ENCODE measurements at places on chromosomes 4 and X.

- DNase-seq: no peak
Measured at GRCh38 chrX:56798866-56799758, 70.1 kb downstream of the NBDY start.

DNA sequence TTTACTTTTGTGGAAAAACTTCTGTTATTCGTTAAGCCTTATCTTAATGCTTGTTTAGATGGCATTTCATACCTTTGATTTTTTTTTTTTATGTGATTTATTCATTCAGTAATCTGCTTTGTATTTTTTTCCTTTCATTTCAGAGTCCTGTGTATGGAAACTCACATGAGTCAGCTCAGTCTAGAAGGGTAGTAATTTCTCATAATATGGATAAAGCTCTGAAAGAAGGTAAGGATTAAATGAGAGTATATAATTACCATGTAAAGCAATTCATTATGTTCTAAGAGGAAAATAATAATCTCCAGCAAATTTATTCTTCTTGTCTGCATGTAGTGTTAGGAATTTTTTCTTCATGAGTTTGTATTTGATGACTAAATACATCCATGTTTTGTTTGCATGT, 37.8 kb downstream of the SNX25 start:
- no peak for DNase-seq

DNA sequence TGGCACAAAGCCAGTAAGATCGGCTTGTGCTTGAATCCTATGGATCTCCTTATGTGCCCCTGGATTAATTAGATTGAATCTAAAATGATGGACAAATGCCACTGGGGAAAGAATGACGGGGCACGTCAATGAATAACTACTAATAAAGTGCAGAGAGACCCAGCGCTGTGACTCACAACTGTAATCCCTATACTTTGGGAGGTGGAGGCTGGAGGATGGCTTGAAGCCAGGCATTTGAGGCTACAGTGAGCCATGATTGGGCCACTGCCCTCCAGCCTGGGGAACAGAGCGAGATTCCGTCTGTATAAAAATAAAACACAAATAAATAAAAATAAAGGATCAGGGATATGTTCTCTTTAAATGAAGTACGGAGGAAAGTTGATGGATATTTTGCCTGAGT, 179.4 kb downstream of the DCHS2 start:
- no peak for DNase-seq

DNA sequence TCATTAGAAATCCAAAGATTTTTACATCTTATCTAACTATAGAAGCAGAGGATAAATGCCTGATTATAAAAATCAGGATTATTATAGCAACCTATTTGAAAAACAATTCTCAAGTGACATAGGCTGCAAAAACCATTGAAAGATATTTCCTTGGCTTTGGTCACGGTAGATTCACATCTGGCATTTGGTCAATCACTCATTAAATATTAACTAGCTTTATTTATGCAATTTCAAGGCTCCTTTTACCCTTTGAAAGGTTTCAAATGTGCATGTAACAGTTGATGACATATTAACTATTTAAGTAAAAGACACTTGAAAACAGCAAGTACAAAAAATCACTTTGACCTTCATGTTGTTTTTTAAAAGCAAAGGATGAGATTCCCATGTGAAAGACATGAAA, 98.1 kb downstream of the MMRN1 start:
- DNase-seq: no peak

DNA sequence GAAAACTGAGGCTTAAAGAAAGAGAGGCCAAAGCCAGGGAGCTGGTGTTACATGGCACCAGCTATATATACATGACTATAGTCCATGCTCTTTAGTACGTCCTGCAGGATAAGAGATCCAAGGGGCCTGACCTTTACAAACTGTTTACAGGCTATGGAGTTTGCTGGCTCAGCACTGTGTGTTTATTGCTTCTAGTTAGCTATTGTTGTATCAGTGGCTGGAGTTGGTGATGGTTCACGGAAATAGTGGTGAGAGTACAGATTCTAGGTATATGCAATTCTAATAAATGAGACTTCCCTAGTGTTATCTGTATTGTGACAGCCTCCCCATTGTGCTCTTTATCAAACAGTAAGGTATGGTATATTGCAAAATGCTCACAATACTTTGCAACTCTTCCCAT, 46.5 kb downstream of the REPS2 start:
- DNase-seq: no peak

DNA sequence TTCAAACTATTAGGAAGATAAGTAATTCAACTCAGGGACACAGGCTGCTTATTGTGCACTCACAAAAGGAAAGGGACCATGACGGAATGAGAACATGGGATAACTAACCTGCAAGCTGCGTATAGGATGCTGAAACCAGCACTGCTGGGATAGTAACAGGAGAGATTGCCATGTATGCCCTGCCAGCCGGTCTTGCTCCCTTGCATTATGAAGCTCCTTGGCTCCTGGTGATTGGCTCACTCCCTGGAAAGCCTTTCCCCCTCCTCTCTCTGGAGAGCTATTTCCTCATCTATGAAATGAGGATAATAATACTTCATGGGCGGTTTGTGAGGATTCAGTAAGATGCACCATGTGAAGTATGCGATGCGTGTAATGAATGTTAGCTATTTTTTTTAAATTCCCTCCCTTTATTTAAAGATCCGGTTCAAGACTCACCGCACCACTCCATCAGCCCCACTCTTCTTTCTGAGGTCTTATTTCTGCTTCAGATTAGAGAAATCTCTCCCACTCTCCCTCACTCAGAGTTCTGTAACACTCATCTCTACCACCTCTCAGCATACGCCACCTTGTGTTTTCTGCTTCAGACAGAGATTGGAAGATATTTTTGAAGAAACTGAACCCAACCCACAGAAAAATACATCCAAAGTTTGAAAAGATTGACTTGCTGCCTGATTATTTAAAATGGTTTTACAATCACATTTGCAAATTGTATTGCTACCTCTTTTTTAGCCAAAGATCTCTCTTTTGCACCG, 18.4 kb downstream of the MSMO1 start:
- no peak for DNase-seq

DNA sequence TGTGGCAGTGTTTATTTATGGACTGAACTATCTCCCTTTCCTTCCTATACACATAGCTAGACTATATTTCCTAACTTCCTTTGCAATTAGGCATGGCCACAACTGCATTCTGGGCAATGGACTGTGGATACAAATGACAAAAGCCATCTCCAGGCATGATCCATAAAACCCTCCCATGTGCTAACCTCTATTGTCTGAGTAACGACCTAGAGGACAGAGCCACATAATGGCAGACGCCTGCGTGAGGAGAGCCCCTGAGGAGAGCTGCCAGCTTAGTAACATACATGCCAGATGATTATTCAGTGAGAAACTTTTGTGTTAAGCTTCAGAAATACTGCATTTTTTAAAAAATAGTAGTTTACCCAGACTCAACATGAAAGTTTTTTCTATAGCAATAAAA, 142.9 kb downstream of the ADGRA3 start:
- DNase-seq: no peak

- DNase-seq: no peak
Measured at GRCh38 chr4:103493450-103494159, 226.2 kb downstream of the TACR3 start.

DNA sequence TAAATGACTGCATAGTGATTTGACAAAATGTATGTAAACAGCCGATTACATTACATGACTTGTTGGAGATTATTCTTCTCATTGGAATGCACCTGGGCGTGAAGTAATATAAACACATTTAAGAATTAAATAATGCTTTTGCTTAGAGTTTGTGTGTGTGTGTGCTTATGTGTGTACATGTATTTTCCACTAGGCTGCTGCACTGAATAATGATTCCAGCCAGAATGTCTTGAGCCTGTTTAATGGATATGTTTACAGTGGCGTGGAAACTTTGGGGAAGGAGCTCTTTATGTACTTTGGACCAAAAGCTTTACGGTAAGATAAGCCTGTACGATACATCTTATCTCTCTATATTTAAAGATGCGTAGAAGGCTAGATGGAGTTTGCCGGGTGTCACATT, 12.6 kb downstream of the NEIL3 start:
- no peak for DNase-seq

GRCh38 chr4:160831165-160831922, 1332.5 kb downstream of the FSTL5 start:
- no peak for DNase-seq

DNA sequence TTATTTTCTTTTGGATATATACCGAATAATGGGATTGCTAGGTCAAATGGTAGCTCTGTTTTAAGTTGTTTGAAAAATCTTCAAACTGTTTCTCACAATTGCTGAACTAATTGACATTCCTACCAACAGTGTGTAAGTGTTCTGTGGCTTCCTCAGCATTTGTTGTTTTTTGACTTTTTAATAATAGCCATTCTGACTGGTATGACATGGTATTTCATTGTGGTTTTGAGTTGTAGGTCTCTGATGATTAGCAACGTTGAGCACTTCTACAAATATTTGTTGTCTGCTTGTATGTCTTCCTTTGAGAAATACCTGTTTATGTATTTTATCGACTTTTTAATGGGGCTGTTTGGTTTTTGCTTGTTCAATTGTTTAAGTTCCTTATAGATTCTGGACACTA, 680.1 kb upstream of the GRIA3 start:
- DNase-seq: no peak

GRCh38 chr4:117063961-117064696, 21.2 kb downstream of the TRAM1L1 start:
- DNase-seq: no peak

GRCh38 chrX:68876731-68877130, 47.9 kb downstream of the EFNB1 start:
- no peak for DNase-seq

DNA sequence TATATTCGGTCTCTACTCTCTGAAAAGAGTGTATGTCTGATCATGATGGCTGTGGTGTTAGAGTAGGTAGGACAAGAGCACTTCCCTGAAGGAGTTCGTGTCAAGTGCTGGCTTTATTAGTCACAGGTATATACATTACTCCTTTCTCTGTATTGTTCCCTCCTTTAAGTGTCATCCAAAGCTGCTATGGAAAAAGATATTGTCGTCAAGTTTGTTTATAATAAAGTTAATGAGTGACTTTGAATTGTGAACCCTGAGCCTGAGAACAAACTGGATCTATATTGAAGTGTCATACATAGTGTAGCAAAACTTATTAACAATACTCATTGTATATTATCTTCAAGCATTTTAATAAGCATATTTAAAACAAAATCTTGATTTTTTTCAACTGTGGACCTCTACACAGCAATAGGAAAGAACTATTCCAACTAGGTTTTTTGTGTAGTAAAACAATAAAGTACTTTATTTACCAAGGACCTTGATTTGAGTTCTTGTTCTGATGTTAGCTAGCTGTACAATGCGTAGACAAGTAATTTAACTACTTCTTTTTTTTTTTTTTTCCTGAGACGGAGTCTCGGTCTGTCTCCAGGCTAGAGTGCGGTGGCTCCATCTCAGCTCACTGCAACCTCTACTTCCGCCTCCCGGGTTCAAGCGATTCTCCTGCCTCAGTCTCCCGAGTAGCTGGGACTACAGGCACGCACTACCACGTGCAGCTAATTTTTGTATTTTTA, 177.7 kb downstream of the RAPGEF2 start:
- no peak for DNase-seq

GRCh38 chr4:170374770-170375169, 285.0 kb upstream of the AADAT start:
- no peak for DNase-seq

Data from liver (tissue), 10 donors.